Stromal cell of bone marrow (primary cell): ENCODE measurements at places on chromosomes 11 and 22.
A peak's percentile ranks its signal among the peaks of the same experiment; 100 is the strongest.

DNA sequence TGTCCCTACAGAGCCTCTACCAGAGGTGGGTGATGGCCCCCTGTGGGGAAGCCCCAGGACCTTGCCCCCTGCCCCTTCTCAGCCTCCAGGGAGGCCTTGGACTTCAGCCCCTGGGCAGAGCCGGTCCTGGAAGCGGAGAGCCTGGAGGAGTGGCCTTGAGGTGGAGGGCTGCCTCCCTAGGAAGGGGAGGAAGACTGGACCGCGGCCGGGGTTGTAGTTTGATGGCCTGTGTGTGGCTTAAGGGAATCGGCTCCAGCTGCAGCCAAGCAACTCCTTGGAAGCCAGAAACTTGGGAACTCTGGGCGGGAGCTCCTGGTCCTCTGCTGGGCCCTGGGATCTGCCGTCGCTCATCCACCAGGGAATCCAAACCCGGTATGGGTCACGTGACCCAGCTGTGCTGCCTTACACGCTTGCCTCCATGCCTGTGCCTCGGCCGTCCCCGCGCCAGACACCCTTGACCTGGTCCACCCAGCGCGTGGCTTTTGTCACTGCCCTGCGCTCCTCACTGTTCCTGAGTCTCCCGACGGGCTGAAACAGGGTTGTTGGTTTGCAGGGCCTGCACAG, 23.5 kb upstream of the ARHGAP8 start:
- no peak for DNase-seq

DNA sequence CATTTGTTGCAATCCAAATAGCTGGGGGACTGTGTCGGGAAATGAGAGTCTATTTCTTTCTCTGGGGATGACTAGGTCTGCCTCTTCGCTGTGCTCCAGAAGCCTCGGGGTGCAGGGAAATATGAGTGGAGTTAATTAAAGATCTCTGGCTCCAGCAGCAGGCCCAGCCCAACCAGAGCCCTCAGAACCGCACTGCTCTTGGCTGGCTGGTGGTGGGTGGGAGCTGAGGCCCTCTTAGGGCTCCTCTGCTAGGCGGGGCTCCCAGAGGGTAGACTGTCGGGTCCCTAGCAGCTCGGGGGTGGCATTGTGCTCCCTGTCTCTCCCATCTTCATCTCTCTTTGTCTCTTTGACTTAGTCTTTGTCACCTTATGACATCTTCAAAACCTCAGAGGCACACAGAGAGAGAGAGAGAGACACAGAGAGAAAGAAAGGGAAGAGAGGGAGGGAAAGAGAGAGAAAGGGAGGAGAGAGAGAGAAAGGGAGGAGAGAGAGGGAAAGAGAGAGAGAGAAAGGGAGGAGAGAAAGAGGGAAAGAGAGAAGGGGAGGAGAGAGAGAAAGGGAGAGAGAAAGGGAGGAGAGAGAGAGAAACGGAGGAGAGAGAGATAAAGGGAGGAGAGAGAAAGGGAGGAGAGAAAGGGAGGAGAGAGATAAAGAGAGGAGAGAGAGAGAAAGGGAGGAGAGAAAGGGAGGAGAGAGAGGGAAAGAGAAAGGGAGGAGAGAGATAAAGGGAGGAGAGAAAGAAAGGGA, 20.2 kb downstream of the MPPED1 start:
- no peak for DNase-seq

DNA sequence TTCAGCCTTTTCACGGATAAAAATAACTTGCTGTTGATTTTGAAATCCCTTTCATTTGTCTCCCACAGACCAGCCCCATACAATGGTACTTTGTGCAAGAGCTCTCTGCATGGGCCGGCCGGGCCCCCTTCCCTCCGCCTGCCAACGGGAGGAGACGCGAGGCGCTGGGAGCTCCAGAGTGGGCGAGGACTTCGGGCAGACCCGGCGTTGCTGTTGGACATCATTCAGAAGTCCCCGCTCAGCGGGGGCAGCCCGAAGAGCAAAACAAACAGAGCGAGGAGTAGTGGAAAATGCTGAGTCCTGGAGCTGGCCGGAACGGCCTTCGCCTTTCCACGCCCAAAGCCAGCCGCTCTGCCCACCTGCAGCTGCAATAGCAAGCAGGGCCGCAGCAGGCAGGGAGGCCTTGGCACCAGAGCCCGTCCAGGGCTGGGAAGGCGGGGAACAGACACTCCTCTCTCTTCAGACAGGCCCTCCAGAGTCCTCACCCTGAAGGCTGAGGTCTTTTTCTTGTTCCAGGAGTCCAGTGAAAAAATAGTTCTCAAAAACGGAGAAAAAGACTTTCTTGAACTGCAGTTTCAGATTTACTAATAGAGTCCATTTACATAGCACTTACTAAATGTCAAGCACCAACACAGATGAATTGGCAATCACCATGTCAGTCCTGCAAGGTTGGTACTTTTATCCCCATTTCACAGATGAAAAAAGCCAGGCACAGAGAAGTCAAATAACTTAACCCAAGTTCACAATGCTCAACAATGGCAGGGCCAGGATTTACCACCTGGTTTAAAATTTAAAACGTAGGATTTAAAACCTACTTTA, 135.5 kb downstream of the ETS1 start:
- DNase-seq, result peak; percentile 57

GRCh38 chr22:19754701-19755144, 5.9 kb upstream of the TBX1 start:
- DNase-seq, result no peak

DNA sequence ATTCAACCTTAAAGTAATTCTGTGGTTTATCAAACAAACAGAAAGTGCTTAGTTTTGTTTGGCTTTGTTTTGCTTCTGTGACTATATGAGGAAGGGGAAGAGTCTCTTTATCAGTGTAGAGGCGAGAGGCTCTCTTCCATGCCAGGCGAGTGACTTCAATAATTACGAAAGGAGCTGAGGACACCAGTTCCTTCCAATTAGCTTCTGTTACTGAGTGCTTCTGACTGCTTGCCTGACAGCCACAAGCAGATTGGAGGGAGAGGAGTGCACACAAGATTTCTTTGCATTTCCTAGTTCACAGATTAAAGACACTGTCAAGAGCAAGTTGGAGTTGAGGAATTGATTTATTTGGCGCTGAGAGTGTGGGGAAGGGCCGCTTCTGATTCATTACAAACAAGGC, 1484.5 kb upstream of the TENM4 start:
- DNase-seq, result no peak

DNA sequence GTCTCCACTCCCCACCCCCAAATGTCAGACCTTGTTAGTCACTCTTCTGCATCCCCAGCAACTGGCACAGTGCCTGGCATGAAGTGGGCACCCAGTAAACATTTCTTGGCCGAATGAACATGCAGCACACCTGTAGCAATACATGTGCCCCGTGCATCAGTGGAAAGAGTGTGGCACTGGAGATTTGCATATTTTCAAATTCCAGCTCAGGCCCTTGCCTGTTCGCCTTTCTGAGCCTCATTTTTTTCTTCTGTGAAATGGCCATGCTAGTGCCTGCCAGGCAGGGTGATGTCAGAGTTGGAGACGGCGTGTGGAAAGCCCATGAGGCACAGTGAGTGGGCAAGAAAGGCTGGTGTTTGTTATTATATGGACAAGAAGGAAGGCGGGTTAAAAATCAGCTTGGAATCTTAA, 38.7 kb downstream of the CD82 start:
- no peak for DNase-seq

- DNase-seq, result no peak
Measured at GRCh38 chr11:120517801-120518291, 6.3 kb downstream of the GRIK4 start.

- no peak for DNase-seq
Measured at GRCh38 chr11:118491041-118491440, 36.2 kb upstream of the TTC36 start.
